Coronary artery (tissue), 2 donors: ENCODE measurements at places on chromosomes 16 and 17.

DNA sequence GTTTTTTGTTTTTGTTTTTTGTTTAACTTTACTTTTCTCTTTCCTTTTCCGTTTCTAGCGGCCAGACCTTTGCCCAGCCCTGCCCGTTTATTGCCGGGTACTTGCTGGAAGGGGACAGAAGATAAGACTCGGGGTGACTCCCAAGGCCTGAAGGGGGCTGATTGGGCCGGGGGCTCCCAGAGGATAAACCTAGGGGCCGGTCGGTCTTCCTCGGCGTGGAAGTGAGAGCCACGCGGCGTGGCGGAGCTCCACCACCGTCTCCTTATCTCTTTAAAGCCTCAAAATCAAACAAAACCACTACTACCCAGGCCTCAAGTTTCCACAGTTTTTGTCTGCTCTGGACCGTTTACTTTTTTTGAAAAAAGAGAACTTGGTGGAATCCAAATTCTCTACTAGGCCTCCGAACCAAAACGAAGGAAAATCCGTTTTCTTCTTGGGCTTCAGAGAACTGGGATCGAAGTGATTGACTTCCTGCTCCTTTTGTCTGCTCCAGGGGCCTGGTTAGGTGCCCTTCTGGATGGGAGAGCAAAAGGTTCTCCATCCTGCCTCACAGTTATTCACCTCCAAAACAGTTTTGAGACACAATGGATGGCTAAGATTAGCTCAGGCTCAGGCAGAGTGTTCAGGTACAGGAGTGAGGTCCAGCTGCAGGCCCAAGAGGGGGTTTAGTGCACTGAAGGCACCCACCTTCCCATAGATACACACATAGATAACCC, 8.5 kb upstream of the HOXB9 start:
- no peak for DNase-seq

DNA sequence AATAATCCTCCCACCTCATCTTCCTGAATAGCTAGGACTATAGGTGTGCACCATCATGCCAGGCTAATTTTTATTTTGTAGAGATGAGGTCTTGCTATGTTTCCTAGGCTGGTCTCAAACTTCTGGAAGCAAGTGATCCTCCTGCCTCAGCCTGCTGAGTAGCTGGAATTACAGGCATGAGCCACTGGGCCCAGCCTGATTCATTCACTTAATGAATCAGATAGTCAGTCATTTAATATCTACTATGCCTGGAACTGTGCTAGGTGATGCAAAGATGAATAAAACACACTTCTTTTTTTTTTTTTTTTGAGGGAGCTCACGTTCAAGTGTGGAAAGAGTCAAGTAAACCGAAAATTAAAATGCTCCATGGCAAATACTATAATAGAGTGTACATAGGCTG, 39.4 kb downstream of the EFCAB13 start:
- DNase-seq = no peak

DNA sequence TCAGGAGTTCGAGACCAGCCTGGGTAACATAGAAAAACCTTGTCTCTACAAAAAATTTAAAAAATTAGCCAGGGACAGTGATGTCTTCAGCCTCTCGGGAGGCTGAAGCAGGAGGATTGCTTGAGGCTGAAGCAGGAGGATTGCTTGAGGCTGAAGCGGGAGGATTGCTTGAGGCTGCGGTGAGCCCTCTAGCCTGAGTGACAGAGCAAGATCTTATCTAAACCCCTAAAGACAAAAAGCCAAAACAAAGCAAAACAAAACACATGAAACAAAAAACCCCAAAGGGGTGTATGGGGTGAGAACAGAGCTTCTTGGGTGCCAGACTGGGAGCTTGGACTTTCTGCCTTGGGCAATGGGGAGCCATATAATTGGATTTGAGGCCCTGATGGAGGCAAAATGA, 2.6 kb downstream of the SPNS3 start:
- DNase-seq = no peak

DNA sequence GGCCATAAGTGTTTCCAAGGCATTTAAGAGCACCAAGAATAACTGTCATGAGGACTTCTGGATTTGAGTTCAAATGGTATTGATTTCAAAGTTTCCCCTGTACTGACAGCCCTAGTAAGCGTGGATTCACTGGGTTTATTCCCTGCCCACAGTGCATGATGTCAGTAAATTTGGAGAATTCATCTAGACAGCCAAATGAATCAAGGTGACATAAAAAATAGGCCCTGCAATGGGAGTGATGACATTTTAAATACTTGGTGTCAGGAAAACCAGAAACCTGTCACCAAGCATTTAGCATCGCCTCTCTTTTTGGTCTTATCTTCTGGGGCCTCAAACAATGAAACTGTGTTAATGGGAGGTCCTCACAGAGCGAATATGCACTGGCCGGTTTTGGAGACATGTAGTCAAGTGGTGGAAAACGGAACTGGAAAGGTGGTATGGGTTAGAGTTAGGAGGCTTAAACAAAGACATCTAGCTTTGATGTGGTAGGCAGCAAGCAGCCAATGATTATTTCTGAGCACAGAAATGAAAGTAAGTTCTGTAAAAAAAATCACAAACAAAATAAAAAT, 29.1 kb downstream of the COG4 start:
- no peak for DNase-seq

DNA sequence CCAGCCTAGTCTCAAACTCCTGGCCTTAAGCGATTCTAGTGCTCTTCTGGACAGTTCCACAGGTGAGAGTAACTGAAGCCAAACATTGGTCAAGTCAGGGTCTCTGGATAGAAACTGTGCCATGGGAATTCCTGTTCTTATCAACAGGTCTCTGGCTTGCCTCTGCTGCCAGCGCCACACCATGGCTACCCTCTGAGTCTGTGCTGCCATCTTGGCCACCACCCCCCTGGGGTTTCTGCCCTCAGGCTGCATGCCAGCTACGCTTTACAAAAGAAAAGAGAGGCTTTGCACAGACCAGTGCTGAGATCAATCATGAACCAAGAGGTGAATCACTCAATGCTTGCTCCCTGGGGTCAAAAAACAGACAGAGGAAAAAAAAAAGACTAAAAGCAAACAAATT, 24.4 kb upstream of the CREBBP start:
- DNase-seq = no peak

DNA sequence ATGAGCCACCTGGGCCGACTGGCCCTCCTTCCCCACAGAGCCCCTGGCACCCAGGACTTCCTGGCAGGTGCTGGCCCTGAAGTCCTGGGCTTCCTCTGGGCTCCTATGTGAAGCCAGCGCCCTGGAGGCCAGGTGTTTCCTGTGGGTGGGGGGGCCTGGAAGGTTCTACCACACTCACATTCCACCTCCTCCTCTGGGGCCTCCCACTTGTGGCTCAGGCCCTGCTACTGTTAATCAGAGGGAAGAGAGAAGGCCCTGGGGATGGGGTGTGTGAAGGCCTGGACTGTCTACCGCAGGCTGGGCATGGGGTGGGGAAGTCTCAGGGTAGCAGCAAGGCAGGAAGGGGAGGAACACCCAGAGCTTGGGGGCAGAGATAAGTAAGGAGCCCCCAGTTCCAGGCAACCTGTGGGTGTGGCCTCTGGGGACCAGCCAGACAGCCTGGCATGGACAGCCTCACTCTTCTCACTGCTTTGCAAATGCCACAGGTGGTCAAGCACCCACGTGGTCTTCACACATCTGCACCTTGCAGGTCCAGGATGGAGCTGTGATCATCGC, 111.9 kb upstream of the TNRC6C start:
- no peak for DNase-seq

DNA sequence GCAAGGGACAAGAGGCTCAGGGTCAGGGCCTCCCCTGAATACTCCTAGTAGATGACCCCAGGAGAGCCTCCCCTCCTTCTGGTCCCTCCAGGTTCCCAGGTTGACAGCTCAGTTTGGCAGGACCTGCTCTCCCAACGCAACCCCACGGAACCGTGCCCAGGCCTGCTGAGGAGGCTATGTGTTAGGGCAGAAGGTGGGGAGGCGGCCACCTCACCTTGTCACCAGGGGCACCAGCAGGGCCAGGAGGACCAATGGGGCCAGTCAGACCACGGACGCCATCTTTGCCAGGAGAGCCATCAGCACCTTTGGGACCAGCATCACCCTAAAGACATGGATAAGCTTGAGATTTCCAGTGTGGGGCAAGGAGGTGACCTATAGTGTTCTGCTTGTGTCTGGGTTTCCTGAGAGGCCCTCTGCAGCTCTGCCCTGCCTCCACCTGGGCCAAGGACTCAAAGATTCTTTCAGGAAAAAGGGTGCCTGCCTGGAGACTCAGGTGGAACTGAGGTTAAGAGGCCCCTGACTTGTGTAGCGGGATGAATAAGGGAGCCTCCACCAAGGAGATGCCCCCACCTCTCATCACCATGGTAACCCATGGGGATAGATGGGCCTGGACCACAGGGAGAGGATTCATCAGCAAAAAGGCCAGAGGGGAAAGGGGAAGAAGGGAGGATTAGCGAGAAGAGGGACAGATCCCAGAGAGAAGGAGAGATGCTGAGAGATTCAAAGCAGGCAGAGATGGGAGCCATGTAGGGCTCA, 10.7 kb downstream of the COL1A1 start:
- no peak for DNase-seq
